ENCODE measurements at places on chromosomes 12 and 14.
A peak's percentile ranks its signal among the peaks of the same experiment; 100 is the strongest.

- no peak for DNase-seq
Observed at GRCh38 chr14:73884438-73885190, 2.0 kb upstream of the ZNF410 start.

DNA sequence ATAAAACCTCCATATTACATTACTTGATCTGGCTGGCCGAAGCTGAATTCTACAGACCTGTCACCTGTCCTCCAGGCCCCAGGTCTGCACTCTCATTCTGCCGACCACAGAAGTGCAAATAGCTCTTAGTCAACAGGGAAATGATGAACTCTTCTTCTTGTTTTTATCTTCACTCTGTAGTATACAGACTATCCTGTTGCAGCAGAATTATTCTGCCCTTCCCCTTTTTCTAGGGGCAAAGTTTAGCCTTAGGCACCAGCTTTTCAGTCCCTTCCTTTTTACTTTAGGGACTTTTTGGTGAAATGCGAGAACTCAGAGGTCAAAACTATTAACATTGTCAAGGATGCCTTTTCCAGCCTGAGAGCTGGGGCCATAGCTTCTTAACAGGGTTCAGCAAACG is 229.6 kb upstream of the EGLN3 start:
- DNase-seq: peak; percentile 16

DNA sequence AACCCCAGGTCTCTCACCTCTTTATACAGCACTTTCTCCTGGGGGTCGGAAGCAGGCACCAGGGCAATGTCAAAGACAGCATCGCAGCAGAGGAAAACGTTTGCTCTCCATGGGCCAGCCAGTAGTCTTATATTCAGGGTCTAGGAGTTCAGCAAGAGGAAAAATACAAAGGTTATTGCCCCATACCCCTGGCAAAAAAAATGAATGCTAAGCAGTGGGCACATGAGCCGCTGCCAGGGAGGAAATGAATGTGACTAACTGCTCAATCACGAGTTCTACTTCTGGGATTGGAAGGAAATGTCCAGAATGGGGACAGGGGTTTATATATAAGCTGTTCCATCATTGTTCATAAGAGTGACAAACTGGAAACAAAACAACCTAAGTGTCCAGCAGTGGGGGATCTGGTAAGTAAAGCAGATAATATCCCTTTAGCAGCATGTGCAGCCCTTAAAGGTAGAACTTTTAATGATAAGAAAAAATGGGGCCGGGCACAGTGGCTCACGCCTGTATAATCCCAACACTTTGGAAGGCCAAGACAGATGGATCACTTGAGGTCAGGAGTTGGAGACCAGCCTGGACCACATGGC is 53.8 kb downstream of the PHETA1 start:
- DNase-seq: peak; percentile 92

GRCh38 chr12:111904446-111904975 is 62.5 kb downstream of the MAPKAPK5 start:
- no peak for DNase-seq

DNA sequence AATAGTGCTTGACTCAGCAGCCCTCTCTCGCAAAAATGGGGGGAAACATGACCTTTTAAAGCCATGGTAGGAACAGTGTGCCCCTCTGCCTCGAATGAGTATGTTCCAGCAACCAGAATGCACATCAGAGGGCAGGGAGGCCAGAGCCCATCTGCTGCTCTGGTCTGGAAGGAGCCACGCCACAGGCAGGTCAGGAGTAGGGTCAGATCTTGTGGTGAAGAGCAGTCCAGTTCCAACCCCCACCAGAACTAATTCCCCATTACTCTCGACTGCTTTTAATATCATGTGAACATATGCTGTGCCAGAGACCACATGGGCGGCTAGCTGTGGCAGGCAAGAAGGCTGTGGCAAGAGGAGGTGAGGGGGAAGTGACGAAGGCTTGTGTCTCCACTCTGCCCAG is 34.6 kb upstream of the TMX1 start:
- DNase-seq: no peak

- DNase-seq: peak; percentile 32
Observed at GRCh38 chr12:104877103-104877705, 80.9 kb downstream of the SLC41A2 start.

GRCh38 chr12:110277530-110278254 is 3.4 kb upstream of the ATP2A2 start:
- no peak for DNase-seq

- DNase-seq: peak; percentile 68
Observed at GRCh38 chr12:9032202-9032964, 43.0 kb downstream of the KLRG1 start.

DNA sequence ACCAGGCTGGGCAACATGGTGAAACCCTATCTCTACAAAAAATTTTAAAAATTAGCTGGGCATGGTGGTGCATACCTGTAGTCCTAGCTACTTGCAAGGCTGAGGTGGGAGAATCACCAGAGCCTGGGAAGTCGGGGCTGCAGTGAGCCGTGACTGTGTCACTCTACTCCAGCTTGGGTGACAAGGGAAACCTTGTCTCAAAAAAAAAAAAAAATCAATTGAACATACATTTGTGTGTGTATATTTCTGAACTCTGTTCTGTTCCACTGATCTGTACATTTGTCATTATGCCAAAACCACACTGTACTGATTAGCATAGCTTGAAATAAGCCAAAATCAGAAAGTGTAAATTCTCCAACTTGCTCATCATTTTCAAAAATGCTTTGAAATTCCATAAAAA is 254.6 kb downstream of the SOX5 start:
- DNase-seq: no peak

- no peak for DNase-seq
Observed at GRCh38 chr12:98980508-98980907, 335.4 kb downstream of the APAF1 start.

- DNase-seq: no peak
Observed at GRCh38 chr14:55901291-55901690, 216.9 kb upstream of the PELI2 start.

DNA sequence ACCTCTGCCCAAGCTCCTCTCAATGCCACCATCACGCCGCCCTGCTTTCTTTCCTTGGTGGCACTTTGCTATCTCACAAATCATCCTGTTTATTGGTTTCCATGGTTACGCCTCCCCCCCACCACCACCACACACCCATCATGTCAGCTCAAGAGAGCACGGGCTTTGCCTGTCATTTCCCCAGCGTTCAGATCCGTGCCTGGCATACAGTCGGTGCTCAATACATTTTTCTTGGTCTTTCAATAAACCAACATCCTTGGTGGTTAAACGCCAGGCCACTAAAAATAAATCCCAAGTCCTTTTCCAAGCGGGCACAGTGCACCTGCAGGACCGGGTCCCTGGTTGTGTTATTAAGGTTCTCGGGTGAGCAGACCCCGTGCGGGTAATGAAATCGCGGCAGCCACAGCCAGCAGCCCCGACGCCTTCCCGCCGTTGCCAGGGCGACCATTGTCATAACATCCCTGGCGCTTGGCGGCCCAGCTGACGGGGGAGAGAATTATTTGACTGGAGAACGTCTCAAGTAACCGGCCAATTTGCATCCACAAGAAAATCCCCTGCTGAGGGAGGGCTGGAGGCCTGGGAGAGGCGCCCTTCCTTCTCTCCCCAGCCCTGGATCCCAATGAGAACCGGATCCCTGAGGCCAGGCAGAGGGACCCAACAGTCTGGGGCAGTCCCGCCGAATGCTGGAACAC is 92.9 kb downstream of the KSR2 start:
- DNase-seq: no peak

DNA sequence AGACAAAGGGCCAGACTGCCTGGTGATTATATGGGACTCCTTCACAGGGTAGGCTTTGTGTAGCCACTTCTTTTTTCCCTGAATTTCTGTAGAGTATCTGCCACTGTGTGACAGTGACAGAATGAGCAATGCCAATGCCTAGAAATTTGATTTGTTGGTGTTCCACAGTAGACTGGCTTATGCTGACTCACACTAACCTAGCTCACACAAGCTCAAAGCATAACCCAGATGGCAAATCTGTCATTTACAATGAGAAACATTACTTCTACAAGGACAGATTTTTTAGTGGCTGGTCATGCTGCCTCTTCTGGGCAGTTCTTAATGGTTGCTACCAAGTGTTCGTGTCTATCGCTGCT is 15.9 kb downstream of the CFAP251 start:
- DNase-seq: no peak

DNA sequence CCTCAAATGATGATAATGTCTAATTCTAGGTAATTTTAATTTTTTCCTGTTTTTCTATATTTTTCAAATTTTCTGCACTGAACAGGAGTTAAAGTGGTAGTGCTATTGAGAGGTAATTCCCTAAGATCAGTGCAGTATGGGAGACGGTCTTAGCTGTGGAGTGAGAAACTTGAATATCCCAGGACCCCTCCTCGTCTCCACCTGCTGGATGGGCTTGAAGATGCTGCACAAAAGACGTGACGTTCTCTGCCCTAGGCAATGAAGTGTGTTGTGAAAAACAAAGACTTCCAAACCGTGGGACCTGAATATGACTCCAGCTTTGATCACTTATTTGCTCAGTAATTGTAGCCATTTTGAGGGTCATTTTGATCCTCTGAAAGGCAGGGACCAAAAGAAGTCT is 298.1 kb downstream of the VRK1 start:
- no peak for DNase-seq

- no peak for DNase-seq
Observed at GRCh38 chr12:42936260-42936659, 346.7 kb upstream of the PRICKLE1 start.

DNA sequence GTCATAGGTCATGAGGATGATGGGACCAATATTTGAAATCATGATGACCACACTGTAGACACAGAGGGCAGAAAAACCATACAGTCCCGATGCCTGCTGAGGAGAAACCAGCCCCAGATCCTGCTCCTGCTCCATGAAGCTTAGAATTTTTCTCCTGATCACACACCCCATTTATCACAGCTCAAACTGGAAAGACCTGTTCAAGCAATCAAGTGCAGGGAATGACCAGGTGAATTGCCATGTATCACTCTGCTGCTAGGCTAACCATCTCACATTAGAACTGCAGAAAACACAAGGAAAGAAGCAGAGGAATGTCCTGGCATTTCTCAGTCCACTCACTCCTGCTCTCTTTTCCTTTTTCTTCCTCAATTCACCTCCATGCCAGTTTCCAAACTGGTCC is 18.1 kb downstream of the MANSC1 start:
- DNase-seq: no peak

DNA sequence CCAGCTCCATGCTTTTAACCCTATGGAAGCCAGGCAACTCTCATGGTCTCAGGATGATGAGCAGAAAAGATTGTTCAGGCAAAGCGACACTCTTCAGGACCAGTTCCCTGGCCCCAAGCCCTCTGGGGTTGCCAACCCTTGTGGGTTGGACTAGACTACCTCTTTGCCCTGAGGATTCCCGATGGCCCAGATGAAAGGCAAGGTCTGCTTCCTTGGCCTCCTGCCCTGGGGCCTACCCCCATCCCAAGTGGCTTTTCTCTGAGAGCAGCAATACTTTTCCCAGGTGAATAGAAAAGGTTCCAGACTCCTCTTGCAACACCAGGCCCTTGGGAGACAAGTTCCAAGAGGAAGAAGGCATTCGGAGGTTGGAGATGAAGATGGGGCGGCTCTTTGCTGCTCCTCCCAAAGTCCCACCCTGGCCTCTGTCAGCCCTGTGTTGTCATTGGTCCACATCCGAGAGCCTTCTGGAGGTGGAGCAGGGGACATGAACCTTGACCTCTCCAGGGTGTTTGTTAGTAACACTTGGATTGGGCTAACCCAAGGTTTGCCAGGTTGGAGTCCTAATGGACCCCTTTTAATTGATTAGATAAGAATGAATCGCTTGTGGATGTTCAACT is 131.1 kb downstream of the GCH1 start:
- DNase-seq: no peak

GRCh38 chr12:52082988-52083637 is 3.6 kb downstream of the SMIM41 start:
- DNase-seq: peak; percentile 45

GRCh38 chr12:13209436-13210235 is 13.1 kb downstream of the EMP1 start:
- peak; percentile 59 for DNase-seq

DNA sequence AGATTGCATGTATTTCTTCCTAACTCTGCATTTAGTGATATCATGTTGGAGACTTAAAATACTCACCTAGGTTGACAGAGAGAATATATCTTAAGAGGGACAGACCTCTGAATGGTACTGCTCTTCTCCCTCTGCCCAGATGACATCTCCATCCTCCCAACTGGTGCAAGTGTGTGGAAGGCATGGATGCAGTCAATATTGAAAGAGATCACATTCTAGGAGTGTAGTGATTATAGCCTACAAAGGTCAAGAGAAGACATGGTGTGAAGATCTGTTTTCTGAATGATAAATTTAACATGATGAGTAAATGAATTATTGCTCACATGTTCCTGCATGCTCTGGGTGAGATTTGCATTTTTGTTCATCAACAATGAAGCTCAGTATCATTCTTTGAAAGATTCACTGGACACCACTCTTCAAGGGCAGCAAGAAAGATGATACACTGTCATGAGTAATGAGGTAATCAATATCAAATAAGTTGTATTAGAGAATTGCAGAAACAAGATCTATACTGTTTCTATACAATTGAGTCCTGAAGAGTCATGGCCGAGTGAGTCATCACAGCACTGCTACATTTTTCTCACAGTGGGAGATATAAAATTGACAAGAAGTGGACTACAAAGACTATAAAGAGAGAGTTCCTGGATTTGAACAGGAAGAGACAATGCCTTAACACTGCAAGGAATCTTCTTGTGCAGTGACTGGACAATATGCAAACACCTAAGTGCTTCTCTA is 183.3 kb upstream of the KRR1 start:
- DNase-seq: no peak

- no peak for DNase-seq
Observed at GRCh38 chr14:101478796-101479410, 82.4 kb upstream of the DIO3 start.

DNA sequence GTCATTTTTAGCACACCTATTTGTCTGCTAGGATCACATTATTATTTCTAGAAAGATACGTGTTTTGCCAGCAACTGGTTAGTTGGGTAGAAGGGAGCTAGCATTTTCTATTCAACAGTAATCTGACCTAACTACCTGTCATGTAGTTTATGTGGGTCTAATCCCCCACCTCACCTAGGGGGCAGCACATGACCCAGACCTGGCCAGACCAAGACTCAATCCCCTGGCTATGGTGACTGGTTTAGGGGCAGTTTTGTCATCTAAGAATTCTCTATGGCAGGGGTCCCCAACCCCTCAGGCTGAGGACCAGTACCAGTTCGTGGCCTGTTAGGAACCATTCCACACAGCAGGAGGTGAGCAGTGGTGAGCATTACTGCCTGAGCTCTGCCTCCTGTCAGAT is 29.5 kb upstream of the EVL start:
- DNase-seq: no peak

All from CD14-positive monocyte (primary cell).